ENCODE measurements at places on chromosomes 11 and 22.
A peak's percentile ranks its signal among the peaks of the same experiment; 100 is the strongest.

DNA sequence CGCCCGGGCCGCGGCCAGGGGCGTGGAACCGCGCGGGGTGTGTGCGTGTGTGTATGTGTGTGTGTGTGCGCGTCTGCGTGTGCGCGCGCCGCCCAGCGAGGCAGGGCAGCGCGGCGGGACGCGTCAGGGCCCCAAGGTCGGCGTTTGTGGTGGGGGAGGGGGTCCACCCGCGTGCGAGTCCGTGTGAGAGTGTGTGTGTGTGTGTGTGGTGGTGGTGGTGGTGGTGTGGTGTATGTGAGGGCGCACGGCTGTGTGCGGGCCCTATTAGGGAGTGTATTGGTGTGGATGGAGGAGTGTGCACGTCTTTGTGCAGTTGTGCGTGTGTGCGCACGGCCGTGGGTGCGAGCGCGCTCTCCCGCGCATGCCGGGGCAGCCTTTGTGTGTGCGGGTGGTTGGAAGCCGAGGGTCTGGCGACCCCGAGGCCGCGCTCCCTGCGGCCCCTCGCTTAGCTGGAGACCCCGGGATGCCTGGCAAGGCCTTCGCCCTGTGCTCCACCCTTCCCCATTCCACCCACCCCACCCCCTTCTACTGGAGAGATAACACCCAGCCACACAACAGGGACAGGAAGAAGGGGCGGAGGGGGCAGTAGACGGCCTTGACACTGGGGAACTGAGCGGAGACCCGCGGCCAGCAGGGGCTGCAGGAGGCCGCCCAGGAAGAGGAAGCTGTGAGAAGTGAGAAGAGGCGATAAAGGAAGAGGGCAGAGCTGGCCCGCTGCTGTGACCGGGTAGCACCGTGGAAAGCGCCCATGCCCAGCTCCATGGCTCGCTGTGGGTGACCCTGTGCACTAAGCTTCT, 528 bp upstream of the ARRB1 start:
- no peak for DNase-seq

- no peak for DNase-seq
These were observed 7.4 kb downstream of the LZTR1 start for GRCh38 chr22:20989323-20990138.

- no peak for DNase-seq
These were observed 94.8 kb upstream of the APOA1 start for GRCh38 chr11:116932181-116932580.

DNA sequence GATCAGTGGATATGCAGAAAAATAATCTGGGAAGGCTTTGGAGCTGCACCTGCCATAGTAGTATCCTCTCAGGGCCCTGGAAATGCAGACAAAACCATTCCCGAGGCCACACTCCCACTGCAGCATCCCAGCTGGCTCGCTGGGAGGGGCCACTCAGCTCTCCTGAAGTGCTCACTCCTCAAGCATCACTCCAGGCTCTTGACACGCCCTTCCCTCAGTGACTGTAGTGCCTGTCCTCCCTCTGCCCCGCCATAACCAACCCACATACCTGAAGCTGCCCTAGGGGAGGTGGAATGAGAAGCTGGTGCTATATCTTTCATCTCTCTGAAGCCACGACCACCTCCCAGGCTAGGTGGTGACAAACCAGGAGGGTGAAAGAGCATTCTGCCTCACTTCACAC, 4.8 kb downstream of the DSCAML1 start:
- DNase-seq, result no peak

GRCh38 chr11:14908214-14908880, 16.3 kb upstream of the CYP2R1 start:
- DNase-seq, result no peak

DNA sequence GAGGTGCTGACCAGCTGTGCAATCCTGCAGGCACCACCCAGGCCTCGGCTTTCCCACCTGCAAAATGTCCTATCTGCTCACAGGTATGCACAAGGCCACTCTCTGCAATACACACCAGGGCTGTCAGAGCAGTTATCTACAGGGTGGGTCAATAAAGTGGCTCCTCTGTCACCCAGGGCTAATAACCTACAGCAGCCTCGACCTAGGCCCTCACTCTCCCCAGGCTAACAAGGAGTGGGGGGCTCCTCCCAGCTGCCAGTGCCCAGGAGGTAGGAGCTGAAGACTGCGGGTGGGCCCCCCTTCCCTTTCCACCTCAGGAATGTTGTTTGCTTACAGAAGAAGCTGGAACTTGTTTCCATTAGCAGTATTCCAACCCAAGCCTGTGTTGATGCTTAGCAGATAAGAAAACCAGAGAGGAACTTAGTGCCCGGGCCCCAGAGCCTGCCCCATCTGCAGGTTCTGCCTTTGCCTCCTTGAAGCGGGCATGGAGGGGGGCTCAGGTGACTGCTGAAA, 26.8 kb downstream of the MYH9 start:
- no peak for DNase-seq

- DNase-seq, result no peak
These were observed 330.5 kb downstream of the TENM4 start for GRCh38 chr11:79110321-79110720.

DNA sequence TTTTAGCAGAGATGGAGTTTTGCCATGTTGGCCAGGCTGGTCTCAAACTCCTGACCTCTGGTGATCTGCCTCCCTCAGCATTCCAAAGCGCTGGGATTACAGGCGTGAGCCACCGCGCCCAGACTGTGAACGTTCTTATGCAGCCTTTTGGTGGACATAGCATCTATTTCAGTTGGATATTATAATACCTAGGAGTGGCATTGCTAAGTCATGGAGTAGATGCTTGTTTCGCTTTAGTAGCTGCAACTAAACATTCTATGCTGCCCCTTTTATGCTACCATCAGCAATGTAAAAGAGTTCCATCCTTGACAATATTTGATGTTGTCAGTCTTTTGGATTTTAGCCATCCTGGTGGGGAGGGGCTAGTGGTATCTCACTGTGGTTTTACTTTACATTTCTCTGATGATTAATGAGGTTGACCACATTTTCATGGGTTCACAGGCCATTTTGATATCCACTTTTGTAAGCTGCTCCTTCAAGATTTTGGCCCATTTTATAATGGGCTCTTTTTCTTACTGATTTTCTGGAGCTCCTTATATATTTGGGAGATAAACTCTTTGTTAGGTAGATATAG, 16.5 kb upstream of the APOBEC3A start:
- DNase-seq, result no peak

DNA sequence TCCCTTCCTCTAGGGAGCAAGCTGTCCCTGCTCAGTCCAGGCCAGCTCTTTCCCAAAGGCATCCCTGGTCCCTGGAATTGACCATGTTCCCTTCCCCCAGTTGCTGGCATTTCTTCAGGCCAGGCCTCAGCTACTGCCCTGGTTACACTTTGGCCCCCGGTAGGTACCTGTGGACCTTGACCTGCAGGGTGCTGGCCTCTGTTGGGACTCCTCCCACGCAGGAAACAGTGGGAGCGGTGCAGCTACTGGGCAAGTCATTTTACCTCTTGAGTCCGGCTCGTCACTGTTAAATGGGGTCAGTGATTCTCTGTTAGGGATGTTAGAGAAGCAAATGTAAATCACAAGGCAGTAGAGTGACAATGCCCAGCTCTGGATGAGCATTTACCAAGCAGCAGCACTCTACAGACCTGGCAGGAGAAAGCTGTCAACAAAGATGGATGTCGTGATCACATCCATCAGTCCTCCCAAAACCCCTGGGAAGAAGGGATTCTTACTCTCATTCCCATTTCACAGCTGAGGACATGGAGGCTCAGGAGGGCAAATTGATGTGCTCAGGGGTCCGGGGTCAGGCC, 16.9 kb downstream of the MYO7A start:
- no peak for DNase-seq

DNA sequence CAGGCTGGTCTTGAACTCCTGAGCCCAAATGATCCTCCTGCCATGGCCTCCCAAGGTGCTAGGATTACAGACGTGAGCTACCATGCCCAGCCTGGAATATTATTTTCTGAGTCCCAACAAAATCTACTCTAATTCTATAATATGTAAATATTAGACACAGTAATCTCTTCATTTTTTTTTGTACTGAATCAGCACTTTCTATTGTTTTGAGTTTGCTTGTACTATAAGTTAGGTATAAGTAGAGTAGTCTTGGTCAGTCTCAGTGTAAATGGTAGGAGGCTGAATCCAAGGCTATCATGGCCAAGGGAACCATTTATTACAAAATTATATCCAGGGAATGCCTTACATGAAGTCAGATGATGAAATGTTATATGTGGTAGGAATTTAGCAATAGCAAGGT, 19.6 kb upstream of the OR6X1 start:
- DNase-seq, result no peak

GRCh38 chr11:116893437-116893836, 56.0 kb upstream of the APOA1 start:
- DNase-seq, result no peak

DNA sequence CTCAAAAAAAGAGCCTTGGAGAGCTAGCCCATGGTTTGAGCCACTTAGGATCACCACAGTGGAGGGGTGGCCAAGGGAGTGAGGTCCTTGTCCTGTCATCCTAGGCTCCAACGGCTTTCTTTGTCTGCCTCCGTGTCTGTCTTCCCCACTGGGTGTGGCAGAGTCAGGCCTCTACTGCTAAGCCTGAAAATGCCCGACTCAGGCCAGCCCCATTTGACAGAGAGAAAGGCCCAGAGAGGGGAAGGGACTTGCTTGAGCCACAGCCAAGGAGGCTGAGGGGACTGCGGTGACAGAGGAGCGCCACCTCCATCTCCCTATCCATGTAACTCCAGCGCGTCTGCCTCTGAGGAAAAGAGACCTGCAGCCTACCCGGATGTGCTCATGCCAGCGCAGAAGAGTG, 27.8 kb upstream of the CD82 start:
- DNase-seq, result no peak

DNA sequence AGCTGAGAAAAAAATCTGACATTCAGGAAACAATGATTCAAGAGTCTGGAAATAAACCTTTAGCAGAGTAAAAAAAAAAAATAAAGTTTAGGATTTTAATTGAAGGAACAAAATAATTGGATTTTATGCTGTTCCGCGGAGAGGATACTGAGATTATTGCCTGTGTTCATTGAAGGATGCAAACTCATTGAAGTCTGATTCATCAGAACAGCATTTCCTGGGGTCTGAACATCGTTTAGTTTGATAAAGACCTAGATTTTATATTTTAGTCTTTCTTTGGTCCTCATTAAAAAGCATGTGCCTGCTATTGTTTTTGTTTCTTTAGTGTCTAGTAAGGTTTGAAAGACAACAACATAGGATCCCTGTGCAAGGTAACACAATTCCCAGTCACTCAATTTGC, 4.5 kb downstream of the TLCD5 start:
- DNase-seq, result no peak

DNA sequence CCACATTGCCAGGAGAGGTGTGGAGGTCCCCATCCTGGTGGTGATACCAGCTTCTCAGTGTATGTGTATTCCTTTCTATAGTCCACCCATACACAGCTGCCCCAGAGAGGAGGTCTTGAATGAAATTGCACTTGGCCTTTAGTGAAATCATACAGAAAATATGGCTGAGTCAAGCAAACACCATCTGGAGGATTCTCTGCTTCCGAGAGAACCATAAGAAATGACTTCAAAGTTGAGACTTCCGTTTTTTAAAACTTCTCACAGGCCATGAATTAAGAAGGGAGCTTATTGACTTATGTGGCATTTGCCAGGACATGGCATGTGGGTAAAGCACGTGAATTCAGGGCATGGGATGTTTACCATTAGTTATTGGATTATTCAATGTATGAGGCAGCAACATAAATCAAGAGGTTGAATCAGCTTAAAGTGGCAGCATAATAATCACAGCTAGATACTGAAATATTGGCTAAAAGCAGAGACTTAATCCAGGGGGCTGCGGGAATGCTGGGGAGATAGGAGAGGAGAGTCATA, 119.1 kb upstream of the MTNR1B start:
- DNase-seq, result no peak

GRCh38 chr11:61334434-61335354, 1.7 kb downstream of the TKFC start:
- DNase-seq, result no peak

DNA sequence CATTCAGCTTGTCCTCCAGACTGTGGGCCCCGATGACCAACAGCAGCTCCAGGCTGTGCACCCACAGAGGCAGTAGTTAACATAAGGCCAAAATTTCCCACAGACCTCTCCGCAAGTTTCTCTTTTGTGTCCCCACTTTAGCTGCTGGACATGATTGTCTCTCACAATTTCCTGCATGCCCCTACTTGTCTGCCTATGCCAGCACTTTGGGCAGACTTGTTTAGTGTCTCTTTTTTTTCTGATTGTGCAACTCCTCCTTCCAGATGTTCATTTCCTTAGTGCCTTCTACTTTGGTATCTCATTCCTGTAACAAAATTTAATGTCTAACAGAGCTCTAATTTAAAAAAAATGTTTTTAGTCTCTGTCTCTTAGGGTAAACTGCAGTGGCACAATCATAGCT, 23.8 kb upstream of the SCN3B start:
- no peak for DNase-seq

GRCh38 chr11:30206249-30206996, 24.4 kb upstream of the FSHB start:
- DNase-seq, result no peak

- DNase-seq, result peak; percentile 88
These were observed 4.7 kb downstream of the OSBPL5 start for GRCh38 chr11:3160252-3161031.

DNA sequence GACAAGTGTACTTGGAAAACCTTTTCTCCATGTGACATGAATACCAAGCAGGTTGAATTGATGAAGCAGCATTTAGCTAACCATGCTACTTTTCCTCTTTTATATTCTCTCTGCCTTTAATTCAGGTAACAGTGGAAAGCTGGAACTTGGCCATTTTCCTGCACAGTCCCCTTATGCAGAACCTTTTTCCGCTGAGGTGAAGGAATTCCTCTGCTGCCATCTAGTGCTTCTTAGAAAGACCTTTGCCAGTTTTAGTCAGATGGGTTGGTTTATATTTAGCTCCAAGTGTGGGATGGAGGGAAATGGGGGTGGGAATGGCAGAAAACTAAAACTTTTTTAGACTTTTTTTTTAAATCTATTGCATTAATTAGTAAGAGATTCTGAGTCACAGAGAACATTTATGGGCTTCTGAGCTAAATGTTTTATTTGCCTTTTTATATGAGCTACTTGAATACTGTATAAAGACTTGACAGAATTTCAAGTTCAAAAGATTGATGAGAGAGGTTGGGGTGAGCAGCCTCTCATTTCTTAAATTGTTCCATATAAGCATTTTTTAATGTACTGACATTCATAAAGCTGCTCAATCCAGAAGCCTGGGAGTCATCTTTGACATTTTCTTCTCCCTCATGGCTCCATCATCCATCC, 153.9 kb upstream of the ZC3H12C start:
- DNase-seq, result peak; percentile 56

- DNase-seq, result no peak
These were observed 74.7 kb upstream of the PHF21B start for GRCh38 chr22:45084400-45084920.

Data from fibroblast of skin of left quadriceps (primary cell).